ENCODE measurements at places on chromosomes 3 and 15. TPM values are rescaled to one million over a fixed set of nuclear protein-coding genes. Genes with fewer than 3 reads are reported as not detected.

The TMEM207 gene
- not detected for total RNA-seq

- DNase-seq, result no peak
- H3K27me3 ChIP-seq, result no peaks in the 10 kb centered on the region
- H3K4me1 ChIP-seq, result peaks cover 39% of the 10 kb centered on the region
- H3K27ac ChIP-seq, result peak overlapping the region; percentile 67
- H3K36me3 ChIP-seq, result no peaks in the 10 kb centered on the region
Measured at GRCh38 chr3:134460965-134461364, 24.8 kb downstream of the ANAPC13 start.

GRCh38 chr3:189449084-189449483, 182.1 kb upstream of the TP63 start:
- DNase-seq, result no peak
- H3K27me3 ChIP-seq, result no peaks in the 10 kb centered on the region
- H3K4me3 ChIP-seq, result no peak overlapping the region
- H3K27ac ChIP-seq, result no peak overlapping the region
- H3K4me1 ChIP-seq, result no peaks in the 10 kb centered on the region

The NTRK3 gene
- 4.0 TPM for total RNA-seq

GRCh38 chr3:47513125-47513929, at the start of gene ELP6:
TSS of gene ELP6 (minus strand) at chr3:47513712. CDS start at chr3:47513590, 122 bp downstream.
- peak; percentile 97 for DNase-seq
- peaks cover 9% of the 10 kb centered on the region for H3K36me3 ChIP-seq
- H3K27ac ChIP-seq, result peak within 1 kb of the TSS; percentile 95
- peak within 1 kb of the TSS; percentile 79 for H3K4me3 ChIP-seq
- no peaks in the 10 kb centered on the region for H3K27me3 ChIP-seq
- H3K4me1 ChIP-seq, result peaks cover 3% of the 10 kb centered on the region

DNA sequence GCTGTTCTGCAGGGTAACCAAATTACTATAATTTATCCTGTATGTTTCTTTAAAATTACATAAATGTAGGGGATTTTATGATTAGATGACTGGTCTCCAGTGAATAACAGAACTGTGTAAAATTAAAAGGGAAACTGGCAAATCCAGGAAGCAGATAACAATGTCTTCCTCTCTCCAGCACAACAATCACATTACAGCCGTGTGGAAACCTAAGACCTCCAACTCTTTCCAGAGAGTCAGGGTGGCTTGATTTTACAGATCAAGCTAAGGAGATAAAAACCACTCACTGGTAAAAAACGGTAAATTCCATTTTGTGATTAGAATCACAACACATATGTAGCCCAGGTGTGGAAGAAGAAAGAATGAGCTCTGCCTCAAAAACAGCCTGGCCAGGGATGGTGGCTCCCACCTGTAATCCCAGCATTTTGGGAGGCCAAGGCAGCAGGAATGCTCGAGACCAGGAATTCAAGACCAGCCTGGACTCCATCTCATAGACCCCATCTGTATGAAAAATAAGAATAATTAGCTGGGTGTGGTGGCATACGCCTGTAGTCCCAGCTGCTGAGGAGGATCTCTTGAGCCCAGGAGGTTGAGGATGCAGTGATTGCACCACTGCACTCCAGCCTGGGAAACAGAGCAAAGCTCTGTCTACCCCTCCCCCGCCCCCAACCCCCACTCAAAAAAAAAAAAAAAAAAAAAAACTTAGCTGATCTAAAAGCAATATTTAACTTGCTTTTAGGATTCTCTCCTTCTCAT, 29.0 kb downstream of the IL17RD start:
- peaks cover 5% of the 10 kb centered on the region for H3K4me1 ChIP-seq
- DNase-seq, result no peak
- H3K36me3 ChIP-seq, result no peaks in the 10 kb centered on the region
- H3K27ac ChIP-seq, result no peak overlapping the region
- H3K27me3 ChIP-seq, result no peaks in the 10 kb centered on the region

The CSNK1G1 gene
- total RNA-seq, result 8.1 TPM

DNA sequence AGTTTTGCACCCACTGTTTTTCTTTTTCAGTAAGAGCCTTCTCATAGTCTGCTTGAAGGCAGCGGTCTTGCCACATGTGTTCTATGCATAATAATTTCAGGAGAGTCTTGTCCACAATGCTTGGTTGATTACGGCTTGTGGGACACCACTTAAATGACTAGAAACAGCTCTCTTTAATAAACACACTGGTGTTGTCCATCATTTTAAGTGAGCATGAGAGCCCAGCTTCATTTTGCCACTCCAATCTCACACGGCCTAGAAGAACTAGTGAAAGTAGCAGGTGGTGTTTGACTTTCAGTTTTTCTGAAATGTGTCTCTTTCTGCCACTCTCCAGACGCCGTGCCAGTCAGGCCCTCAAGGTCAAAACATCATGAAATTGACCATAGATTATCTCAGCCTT, 292.1 kb downstream of the LPP start:
- no peaks in the 10 kb centered on the region for H3K27me3 ChIP-seq
- no peak overlapping the region for H3K27ac ChIP-seq
- H3K4me3 ChIP-seq, result no peak overlapping the region
- H3K36me3 ChIP-seq, result no peaks in the 10 kb centered on the region
- no peak for DNase-seq

- H3K27ac ChIP-seq, result no peak overlapping the region
- no peaks in the 10 kb centered on the region for H3K36me3 ChIP-seq
- no peaks in the 10 kb centered on the region for H3K4me1 ChIP-seq
- no peak for DNase-seq
- no peak overlapping the region for H3K4me3 ChIP-seq
Measured at GRCh38 chr3:31777092-31777491, 204.0 kb downstream of the OSBPL10 start.

DNA sequence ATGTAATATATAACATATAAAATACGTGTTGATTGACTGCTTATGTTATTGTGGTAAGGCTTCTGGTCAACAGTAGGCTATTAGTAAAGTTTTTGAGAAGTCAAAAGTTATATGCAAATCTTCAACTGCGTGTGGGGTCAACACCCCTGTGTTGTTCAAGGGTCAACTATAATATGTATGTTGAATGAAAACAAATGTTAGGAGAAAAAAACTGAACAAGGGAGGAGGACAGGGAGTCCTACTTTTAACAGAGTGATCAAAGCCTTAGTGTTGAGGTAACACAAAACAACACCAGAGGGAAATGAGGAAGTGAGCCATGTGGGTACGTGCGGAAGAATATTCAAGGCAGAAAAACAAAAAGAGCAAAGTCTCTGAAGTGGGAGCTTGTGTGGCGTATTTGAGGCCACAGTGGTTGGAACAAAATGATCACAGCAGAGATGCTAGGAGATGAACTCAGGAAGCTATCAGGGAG, 62.5 kb downstream of the SFMBT1 start:
- DNase-seq, result no peak
- H3K27me3 ChIP-seq, result no peaks in the 10 kb centered on the region
- no peak overlapping the region for H3K4me3 ChIP-seq
- H3K27ac ChIP-seq, result no peak overlapping the region
- H3K36me3 ChIP-seq, result no peaks in the 10 kb centered on the region

DNA sequence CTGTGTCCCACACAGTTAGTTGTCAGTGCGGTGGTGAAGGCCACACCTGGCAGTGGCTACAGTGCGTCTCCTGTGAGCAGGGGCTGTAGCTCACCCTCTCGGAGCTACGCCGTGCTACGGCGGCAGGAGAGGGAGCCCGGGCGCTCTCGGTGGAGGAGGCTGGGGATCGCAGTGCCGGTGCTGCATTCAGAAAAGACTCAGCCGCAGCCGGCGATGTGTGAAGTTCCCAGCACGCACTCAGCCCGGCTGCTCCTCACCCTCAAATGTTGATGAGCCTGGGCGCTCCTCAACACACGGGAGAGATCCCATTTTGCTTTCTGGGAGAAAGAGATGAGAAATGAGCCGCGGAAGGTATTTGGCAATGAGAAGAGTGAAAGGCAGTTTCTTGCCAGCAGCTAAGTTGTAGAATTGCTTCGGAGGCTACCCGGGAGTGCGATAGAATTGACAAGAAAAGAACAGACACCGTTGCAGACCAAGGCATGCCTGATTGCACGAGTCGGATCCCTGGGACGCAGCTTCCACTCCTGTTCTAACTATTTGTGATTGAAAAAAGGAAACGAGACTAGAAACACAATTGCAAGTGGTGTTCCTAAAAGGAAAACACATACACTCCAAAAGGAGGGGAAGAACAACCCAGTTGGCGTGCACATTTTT, at the start of gene UNC13C:
Gene UNC13C (plus strand): TSS at position 189 of the 654 bp plus-strand sequence. CDS start 34,463 bp downstream, outside the sequence.
- DNase-seq, result peak; percentile 3
- H3K4me1 ChIP-seq, result peaks cover 8% of the 10 kb centered on the region
- H3K4me3 ChIP-seq, result peak within 1 kb of the TSS; percentile 51
- no peak within 1 kb of the TSS for H3K27ac ChIP-seq

DNA sequence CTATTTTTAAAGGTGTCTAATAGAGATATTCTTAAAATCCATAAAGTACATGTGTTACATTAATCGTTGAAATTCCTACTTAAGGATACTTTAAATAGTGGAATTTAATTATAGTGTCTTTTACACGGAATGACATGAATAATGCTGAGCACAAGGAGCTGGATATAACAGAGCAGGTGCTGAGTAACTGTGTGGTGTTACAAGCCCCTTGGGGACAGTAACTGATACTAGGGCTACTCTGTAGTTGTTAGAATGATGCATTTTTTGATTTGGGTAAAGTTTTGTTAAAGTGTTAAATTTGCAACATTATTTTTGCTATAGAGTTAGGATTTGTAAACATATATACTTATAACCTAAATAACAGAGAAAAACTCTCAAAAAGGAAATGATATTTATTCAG, 1496.1 kb downstream of the OTOL1 start:
- H3K27me3 ChIP-seq, result no peaks in the 10 kb centered on the region
- H3K4me3 ChIP-seq, result no peak overlapping the region
- DNase-seq, result no peak
- H3K4me1 ChIP-seq, result no peaks in the 10 kb centered on the region
- no peak overlapping the region for H3K27ac ChIP-seq
- no peaks in the 10 kb centered on the region for H3K36me3 ChIP-seq

DNA sequence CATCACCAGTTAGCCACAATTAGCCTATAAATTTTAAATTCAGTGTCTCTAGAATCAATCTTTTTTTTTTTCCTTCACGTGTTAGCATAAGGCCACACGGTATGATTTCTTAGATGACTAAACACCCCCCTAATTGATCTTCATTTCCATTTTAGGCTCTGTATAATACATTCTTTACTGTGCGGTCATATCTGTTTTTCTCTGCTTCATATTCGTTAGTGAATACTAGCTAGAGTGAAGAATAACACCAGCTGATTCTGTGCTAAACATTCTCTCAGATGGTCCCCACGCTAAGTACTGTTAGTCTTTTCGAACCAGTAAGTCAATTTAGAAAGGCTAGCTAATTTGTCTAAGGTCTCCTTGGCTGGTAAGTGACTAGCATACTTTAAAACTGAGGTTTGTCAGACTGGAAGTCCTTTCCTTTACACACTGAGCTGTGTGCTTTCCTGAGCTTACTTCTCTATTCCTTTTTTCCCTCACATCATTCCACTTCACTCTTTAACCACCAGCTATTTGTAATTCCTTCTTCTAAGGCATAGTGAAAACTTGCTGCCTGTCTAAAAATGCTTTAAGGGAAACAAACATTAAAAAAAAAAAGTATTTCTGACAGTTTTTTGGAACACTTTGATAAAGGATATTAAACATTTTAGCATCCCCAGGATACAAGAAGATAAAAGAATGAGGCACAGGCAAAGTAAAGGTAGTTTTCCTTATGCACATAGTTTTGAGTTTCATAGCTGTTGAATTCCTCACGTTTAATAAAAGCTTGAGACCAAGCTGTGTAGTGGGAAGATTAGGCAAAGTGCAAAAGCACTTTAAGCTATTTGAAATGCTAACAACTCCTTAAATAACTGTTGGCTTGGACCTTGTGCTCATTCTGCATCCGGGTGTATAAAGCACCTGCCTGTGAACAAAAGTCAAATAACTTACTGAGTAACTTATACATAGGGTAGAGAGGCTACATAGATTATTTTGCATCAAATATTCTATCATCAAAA, 17.1 kb downstream of the ZFAND6 start:
- H3K4me3 ChIP-seq, result no peak overlapping the region
- no peaks in the 10 kb centered on the region for H3K36me3 ChIP-seq
- no peaks in the 10 kb centered on the region for H3K4me1 ChIP-seq
- H3K27me3 ChIP-seq, result no peaks in the 10 kb centered on the region
- DNase-seq, result no peak

The SCN5A gene
- total RNA-seq, result 181 TPM

GRCh38 chr3:32412887-32413286, 21.2 kb downstream of the CMTM7 start:
- H3K4me1 ChIP-seq, result peaks cover 17% of the 10 kb centered on the region
- no peaks in the 10 kb centered on the region for H3K27me3 ChIP-seq
- no peak for DNase-seq
- H3K36me3 ChIP-seq, result no peaks in the 10 kb centered on the region
- H3K27ac ChIP-seq, result no peak overlapping the region

DNA sequence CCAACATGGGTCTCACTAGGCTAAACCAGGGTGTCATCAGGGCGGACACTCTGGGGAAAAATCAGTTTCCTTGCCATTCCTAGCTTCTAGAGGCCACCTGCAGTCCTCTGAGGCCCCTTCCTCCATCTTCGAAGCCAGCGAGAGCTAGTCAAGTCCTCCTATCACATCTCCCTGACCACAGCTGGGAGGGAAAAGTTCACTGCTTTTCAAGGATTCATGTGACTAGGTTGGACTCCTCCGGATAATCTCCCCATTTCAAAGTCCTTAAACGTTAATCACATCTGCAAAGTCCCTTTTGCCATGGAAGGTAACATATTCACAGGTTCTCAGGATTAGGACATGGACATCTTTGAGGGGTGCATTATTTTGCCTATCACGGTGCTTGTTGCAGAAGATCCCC, 35.9 kb upstream of the MAP3K13 start:
- no peak for DNase-seq
- H3K27ac ChIP-seq, result no peak overlapping the region
- H3K4me1 ChIP-seq, result no peaks in the 10 kb centered on the region

The TMEM108 gene
- 4.0 TPM for total RNA-seq

The GOLGA8G gene
- total RNA-seq, result not detected

The SPINK8 gene
- total RNA-seq, result not detected

DNA sequence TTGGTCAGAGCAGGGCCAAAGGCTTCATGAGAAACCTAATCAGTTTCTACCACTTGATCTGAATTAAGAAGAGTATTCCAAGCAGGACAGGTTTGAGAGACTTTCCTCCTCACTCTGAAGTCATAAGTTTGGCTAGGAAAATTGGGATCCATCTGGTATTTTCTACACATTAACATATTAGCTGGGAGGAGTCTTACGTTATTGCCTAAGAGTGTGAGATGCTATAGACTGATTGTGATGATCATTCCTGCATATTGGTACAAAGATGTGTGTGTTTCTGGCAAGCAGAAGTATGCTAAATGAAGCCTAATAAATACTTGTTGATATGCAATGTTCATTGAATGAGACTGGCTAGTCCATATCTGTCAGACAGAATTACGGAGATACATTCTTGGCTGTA, 73.5 kb upstream of the RASGRP1 start:
- no peak for DNase-seq
- H3K4me1 ChIP-seq, result no peaks in the 10 kb centered on the region
- no peak overlapping the region for H3K4me3 ChIP-seq
- H3K27me3 ChIP-seq, result no peaks in the 10 kb centered on the region
- H3K36me3 ChIP-seq, result no peaks in the 10 kb centered on the region
- H3K27ac ChIP-seq, result no peak overlapping the region

The OR5K2 gene
- total RNA-seq, result not detected

The KNG1 gene
- total RNA-seq, result 0.57 TPM

GRCh38 chr3:188037195-188037718, 116.7 kb upstream of the LPP start:
- no peaks in the 10 kb centered on the region for H3K36me3 ChIP-seq
- peak overlapping the region; percentile 18 for H3K4me3 ChIP-seq
- H3K27ac ChIP-seq, result peak overlapping the region; percentile 29
- no peaks in the 10 kb centered on the region for H3K27me3 ChIP-seq
- DNase-seq, result peak; percentile 28
